ENCODE measurements at places on chromosomes 12 and 14.

DNA sequence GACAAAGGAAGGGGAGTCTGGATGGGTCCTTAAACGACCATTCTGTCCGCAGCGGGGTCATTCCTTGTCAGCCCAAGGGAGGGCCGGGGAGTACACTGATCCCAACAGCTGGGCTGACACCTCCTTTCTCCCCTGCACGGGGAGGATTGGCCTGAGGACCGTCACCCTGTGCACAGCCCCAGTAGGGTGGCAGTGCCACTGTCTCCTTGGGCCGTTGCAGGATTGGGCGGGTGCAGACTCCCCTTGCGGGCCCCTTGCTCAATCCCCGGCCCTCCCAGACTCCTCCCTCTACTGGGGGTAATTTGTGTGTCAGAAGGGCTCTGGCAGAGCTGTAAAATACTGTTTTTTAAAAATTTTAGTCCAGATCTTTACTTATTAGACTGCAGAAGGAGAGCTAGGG, 12.6 kb upstream of the AMN start:
- no peak for DNase-seq

GRCh38 chr14:92596331-92596907, 82.8 kb downstream of the RIN3 start:
- DNase-seq, result peak; percentile 37

DNA sequence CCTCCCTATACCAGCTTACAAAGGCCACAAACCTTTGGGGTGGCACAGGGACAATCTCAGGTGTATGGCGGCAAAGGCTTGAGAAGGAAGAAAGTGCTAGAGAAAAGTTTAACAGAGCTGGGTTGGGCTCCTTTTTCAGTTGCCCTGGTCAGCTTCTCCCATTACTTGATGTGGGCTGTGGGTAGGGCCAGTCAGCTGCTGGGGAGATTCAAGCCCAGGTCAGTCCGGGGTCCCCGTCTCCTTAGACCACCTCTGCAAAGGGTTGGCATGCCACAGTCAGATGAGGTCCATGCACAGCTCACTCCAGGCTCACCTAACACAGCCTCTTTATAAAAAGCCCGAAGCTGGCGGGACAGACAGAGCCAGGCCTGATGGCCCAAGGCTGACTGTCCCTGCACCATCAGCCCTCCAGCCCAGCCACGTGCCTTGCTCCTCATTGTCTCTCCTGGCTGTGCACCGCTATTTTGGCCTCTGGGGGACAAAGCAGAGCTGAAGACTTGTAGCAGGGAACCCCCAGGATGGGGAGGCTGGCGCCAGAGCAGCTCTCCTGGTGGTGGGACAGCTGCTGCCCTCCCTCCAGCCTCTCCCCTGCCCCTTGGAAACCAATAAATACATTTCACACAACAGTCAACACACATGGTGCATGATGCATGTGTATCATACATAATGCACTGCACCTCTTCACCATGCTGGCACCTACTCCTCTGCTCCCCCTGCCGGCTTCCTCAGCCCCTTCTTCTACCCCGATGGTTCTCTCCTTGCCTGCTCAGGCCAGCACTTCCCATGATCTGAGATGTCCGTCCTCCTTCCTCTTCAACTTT, 61.7 kb upstream of the DDX11 start:
- no peak for DNase-seq

- no peak for DNase-seq
Observed at GRCh38 chr14:95327558-95328374, 8.1 kb upstream of the CLMN start.

- peak; percentile 62 for DNase-seq
Observed at GRCh38 chr12:108307006-108307405, 32.1 kb downstream of the CMKLR1 start.

DNA sequence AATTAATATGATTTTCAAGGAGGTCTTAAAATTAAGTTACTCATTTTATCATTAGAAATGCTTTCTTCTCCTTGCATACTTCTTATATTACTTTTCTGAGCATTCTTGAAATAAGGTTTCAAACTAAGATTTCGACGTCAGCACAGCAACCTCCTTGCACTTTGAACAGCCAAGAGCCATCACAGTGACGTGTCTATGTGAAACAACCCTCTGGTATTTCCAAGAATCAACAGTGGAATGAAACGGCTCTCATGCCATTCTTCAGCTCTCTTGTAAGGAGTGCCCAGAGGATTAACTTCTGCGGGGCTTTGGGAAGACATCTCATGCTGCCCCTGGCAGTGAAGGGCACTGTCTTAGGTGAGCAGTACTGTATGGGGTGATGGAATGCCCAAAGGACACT, 109.2 kb downstream of the EFCAB11 start:
- peak; percentile 84 for DNase-seq

GRCh38 chr12:101074940-101075680, 134.9 kb downstream of the SLC5A8 start:
- DNase-seq, result no peak

- DNase-seq, result no peak
Observed at GRCh38 chr14:89357655-89358297, 59.3 kb downstream of the FOXN3 start.
